ENCODE measurements at places on chromosomes 7 and 10. TPM values are rescaled to one million over a fixed set of nuclear protein-coding genes. Genes with fewer than 3 reads are reported as not detected.

The NKX1-2 gene
- polyA plus RNA-seq = not detected

The GPR85 gene
- polyA plus RNA-seq = 0.70 TPM

The MLXIPL gene
- polyA plus RNA-seq = 4.8 TPM

DNA sequence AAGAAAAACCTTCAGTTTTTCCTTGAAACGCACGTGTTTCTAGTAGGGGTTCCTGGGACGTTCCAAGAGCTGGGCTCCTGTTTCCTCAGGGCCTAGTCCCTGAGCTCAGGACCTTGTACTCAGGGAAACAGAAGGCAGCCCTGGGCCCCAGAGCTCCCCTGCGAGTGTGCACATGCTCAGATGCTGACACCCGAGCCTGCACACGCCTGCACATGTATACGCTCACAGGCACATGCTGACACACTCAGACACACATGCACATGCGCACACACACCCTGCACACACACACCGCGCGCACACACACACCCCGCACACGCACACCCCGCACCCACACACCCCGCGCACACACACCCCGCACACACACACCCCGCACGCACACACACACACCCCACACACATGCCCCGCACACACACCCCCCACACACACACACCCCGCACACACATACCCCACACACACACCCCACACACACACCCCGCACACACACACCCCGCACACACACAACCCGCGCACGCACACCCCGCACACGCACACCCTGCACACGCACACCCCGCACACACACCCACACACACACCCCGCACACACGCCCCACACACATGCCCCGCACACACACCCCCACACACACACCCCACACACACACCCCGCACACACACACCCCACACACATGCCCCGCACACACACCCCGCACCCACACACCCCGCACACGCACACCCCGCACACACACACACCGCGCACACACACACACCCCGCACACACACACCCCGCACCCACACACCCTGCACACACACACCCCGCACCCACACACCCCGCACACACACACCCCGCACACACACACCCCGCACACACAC, 52.2 kb downstream of the CALML3 start:
- no peak for DNase-seq

GRCh38 chr7:34747176-34747781, 89.3 kb downstream of the NPSR1 start:
- no peak for DNase-seq

- DNase-seq = no peak
Measured at GRCh38 chr7:123791001-123791400, 42.2 kb upstream of the WASL start.

DNA sequence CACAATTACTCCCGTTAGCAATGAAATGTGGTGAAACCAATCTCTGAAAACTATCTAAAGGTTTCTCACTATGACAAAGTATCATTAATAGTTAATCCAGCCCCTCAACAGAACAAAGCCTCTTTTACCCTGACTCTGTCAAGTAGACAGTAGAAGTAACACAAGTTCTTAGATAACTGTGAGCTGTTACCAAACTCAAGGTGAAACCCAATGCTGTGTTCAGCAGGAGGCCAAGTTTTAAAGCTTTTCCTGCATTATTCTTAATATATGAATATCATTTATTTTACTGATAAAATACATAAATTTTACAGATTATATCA, 109.1 kb downstream of the SRPK2 start:
- DNase-seq = no peak
